ENCODE measurements at places on chromosomes 5 and 9. TPM values are rescaled to one million over a fixed set of nuclear protein-coding genes. Genes with fewer than 3 reads are reported as not detected.

The LCP2 gene
- 0.26 TPM for total RNA-seq

The TMEM171 gene
- 1.4 TPM for total RNA-seq

The GPR151 gene
- not detected for total RNA-seq

The ASPN gene
- not detected for total RNA-seq

The DEPDC1B gene
- 4.4 TPM for total RNA-seq

The CCDC183 gene
- total RNA-seq = 0.51 TPM

The SPINK6 gene
- not detected for total RNA-seq

The HK3 gene
- total RNA-seq = not detected

The PRR7 gene
- 2.2 TPM for total RNA-seq

The SPINK13 gene
- total RNA-seq = not detected

The ADAMTS6 gene
- 46.5 TPM for total RNA-seq

The GFI1B gene
- not detected for total RNA-seq

The SMIM33 gene
- under 0.01 TPM for total RNA-seq

The STK32A gene
- 0.25 TPM for total RNA-seq

The IFNA21 gene
- total RNA-seq = not detected

The C5orf46 gene
- not detected for total RNA-seq

The FGFR4 gene
- total RNA-seq = 2.4 TPM

The AMACR gene
- 10.5 TPM for total RNA-seq

The RELL2 gene
- 6.2 TPM for total RNA-seq

The NTMT1 gene
- total RNA-seq = 25.7 TPM

The FAM200C gene
- 2.9 TPM for total RNA-seq

The CTXN3 gene
- not detected for total RNA-seq

The CAMLG gene
- total RNA-seq = 30.9 TPM

Measured in dermis microvascular lymphatic vessel endothelial cell (primary cell).